Stimulated activated CD8-positive, alpha-beta memory T cell treated with anti-CD3 and anti-CD28 coated beads, Interleukin-12 subunit alpha, Interleukin-12 subunit beta, amount 100 ng/mL, for 1 hour (primary cell): ENCODE measurements at places on chromosomes 7 and 10.

DNA sequence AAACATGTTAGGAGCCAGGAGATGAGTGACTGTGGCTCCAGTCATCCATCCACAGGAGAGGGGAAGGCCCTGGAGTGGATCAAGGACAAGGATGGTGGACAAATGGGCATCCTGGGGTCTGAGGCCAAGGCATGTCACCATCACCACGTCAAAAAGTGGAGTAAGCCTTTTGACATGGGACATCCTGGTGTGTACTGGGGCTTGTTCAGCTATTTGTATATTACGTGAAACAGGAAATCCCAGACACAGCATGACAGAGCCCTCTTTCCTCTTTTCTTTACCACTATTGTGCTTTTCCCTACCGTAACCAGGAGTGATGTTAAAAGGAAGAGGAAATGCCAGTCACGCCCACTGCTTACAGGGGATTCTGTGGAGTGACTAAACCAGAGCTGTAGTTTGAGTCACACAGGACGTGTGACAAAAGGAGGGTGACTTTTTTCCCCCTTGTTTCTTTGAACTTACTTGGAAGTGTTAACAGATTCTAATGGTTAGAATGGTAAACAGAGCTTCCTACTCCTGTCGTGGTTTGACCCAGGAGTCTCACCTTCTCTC is 15.4 kb downstream of the ACSL5 start:
- DNase-seq, result no peak

GRCh38 chr10:97914171-97914836 is 64.7 kb downstream of the GOLGA7B start:
- DNase-seq, result no peak

DNA sequence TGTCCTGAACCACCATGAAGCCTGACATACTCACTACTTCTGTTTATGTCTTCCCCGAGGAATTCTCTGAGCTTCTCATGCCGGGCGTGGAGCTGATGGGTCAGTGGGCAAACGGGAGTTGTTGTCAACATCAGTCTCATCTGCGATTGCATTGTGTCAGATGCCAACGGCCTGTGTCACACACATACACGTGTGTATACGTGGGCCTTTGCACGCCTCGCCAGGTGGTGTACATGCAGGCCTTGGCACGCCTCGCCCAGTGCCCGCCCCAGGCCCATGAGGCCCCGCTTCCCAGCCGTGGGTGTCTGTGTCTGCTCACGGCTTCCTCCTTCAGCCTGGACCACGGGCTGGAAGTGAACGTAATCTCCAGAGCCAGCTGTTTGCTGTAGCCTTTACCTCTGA is 7.5 kb upstream of the CSGALNACT2 start:
- no peak for DNase-seq

DNA sequence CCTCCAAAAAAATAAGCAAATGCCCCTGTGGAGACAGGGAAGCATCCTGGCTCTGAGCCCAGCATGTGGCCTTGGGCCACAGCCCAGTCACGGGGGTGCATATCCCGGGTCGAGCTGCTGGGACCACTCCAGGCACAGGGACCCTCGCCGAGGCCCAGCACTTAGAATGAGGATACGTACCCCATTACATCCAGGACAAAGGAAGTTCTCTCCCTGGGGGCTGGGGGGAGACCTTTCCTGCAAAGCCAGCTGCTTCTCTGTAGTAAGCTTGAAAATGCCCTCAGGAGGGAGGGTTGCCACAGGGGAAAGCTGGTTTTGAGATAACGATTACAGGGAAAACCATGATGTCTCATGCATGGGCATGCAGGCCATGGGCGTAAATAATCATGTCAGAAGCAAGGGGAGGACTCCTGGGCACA is 75.5 kb downstream of the HIPK2 start:
- no peak for DNase-seq
